NCI-H2081 (cell line): ENCODE measurements at places on chromosomes 2 and 18.

- no peak for DNase-seq
Observed at GRCh38 chr18:27860011-27860410, 316.9 kb downstream of the CDH2 start.

- DNase-seq = no peak
Observed at GRCh38 chr2:80008596-80008995, 296.0 kb downstream of the LRRTM1 start.

DNA sequence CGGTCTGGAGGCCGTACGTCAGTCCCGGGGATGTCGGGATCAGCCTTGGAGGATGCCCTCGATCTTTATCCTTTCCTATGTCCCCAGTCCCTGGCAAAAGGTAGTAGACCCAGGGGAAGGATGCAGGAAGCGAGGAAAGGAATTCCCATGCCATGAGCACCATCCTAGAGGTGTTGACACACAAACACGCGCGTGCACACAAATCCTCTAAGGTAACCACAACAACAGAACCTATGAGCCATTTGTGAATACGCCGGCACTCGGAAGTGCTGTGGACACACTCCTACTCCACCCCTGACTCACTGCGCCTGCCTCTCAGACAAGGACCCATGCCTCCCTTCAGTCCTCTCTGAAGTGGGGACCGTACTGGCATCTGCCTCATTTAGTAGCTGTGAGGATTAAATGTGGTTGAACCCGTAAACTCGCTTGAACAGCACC is 11.3 kb upstream of the MLPH start:
- no peak for DNase-seq

GRCh38 chr2:124708661-124709060 is 683.6 kb downstream of the CNTNAP5 start:
- DNase-seq = no peak

DNA sequence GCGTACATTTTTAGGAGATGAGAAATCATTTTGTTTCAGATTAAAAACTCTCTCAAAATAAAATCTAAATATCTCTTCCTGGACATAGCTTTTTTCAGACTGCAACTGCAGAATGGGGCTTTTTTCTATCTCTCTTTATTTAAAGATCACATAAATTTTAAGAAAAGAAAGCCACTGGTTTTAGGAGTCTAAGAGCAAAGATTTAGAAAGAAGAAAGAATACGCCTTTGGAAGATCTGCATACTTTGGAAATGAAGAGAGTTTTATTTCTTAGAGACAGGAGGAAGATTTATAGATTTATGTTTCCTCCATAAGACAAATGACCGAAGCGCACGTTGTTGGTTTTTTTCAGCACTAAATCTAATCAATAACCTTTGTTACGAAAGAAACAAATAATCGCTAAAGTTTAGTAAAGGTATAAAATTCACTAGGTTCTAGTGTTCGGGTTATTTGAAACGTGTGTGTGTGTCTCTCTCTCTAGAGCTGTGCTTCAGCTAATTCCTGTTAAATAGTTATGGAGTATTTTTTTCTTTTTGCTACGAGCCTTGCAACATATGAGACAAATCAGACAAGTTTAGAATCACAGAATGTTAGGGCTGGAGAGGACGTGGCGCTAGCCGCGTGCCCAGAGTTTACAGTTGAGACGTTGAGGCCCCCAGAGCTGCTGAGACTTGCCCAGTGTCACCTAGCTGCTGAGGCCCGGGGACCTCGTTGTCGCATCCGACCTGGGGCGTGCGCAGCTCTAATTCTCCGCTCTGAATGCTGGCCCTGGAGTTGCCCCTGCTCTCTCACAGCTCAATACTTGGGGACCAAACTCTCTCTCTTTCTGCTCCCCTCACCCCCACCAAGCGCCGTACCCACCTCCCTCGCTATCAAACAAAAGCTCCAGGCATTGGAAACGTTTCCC is 69.9 kb downstream of the CTAGE1 start:
- DNase-seq = no peak

DNA sequence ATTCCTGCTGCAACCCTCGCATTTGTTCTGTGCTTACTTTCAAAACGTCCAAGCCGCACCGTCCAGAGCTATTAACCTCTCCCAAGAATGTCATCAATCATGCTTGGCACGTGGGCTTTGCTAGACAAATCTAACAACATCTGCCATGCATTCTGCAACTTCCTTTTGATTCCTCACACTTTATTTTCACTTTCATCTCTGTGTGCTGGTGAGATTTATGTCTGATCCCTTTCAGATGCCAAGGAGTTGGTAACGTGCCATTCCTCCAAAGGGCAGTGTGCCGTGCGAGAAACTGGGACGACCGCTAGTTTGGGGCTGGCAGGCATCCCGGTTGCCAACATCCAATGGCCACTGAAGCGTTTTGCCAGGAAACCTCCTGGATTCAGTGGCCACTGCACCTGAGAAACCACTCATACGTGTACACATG is 230.0 kb upstream of the PARD3B start:
- DNase-seq = no peak

GRCh38 chr2:36663851-36664695 is 32.4 kb upstream of the VIT start:
- peak; percentile 37 for DNase-seq

GRCh38 chr2:210577263-210578071 is 21.1 kb downstream of the CPS1 start:
- peak; percentile 71 for DNase-seq

GRCh38 chr2:236819275-236820002 is 249.8 kb downstream of the ACKR3 start:
- DNase-seq = no peak

- peak; percentile 7 for DNase-seq
Observed at GRCh38 chr18:47204908-47205522, 28.9 kb upstream of the IER3IP1 start.

DNA sequence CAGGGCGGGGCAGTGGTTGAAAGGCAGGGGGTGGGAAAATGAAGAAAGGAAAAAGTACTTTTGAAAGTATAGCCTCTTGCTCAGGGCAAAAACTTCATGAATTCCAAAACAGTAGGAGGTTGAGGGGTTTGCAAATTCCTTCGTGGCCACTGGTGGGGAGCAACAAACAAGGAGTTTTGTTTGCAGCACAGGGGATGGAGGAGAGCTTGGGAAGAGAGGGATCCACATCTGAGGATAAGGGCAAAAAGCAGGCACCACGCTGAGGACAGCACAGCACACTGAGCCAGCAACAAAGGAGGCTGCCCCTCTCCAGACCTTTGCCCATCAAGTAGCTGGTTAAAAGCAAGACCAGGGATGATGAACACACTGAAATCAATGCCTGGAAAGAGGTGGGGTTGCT is 148.9 kb downstream of the TCF4 start:
- DNase-seq = no peak

GRCh38 chr18:76430636-76431035 is 64.4 kb downstream of the ZNF516 start:
- no peak for DNase-seq

DNA sequence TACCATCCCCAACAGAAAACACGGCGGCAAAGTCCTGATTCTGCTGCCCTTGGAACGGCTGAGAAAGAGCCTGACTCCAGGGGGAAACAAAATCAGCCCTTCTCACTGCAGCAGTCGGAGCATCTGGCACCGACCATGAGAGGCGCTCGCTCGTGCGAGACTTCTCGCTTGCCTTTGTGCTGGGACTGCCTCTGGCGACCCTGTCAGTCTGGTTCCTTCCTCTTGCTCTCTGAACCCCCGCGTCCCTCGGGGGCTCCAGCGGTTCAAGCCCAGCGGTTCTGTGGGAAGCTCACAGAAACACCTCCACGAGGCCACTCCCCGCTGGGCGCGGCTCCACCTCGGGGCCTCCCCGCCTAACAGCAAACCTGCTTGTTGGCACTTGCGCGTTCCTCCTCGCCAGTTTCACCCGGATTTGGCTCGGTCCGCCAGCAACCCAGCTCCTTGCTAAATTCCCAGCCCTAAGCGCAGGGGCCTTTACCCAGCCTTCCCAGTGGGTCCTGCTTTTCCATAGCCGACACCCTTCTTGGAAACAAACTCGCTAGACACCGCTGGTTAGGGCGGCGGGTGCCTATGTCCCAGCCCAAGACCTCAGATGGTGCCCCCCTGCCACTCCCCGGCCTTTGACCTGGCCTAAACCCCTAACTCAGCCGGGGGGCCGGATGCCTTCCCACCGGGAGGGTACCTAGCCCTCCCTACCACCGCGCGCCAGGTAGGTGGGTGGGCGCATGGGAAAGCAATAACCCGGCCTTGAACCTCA is 2.2 kb downstream of the RND3 start:
- DNase-seq = peak; percentile 59

- DNase-seq = no peak
Observed at GRCh38 chr2:229032608-229033234, 238.4 kb downstream of the PID1 start.

GRCh38 chr18:76955524-76956170 is 133.3 kb downstream of the ZNF236 start:
- DNase-seq = no peak

DNA sequence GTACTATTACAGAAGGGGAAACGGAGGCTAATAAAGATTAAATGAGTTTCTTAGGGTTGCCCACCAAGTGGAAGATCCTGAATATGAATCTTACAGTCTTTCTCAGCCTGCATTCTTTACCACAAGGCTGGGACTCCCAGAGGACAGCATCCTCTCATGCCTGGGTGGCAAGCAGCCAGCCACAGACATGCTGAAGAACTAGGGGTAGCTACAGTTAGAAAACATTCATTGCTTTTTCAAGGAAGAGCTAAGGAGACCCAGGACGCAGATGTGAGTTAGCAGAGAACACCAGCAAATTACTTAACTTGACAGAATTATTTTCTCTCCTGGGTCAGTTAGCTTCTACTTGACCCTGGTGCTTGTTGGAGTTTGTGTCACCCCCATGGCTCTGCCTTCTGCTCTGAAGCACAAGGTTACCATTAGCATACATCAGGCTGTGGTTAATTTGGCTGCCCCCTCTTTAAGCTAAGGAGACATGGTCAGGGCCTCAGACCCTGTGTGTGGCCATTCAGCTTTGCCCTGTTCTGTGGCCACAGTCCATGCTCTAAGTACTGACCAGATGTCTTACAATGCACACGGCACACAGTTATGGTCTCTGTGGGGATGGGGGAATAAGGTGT is 132.3 kb upstream of the TNP1 start:
- DNase-seq = no peak
